ENCODE measurements at places on chromosomes 2 and 18.

- H3K27me3 ChIP-seq, result peaks cover 47% of the 10 kb centered on the region
- H3K4me3 ChIP-seq, result no peak overlapping the region
- peaks cover 2% of the 10 kb centered on the region for H3K36me3 ChIP-seq
- peaks cover 18% of the 10 kb centered on the region for H3K4me1 ChIP-seq
These were observed 5.4 kb downstream of the POU3F3 start for GRCh38 chr2:104859291-104859765.

- no peak for DNase-seq
- no peak overlapping the region for H3K4me3 ChIP-seq
- no peaks in the 10 kb centered on the region for H3K36me3 ChIP-seq
- no peaks in the 10 kb centered on the region for H3K4me1 ChIP-seq
These were observed 19.6 kb upstream of the REL start for GRCh38 chr2:60861736-60862135.

- no peak overlapping the region for H3K27ac ChIP-seq
- peaks cover 16% of the 10 kb centered on the region for H3K27me3 ChIP-seq
- peaks cover 21% of the 10 kb centered on the region for H3K4me1 ChIP-seq
- DNase-seq, result no peak
- no peaks in the 10 kb centered on the region for H3K36me3 ChIP-seq
These were observed 4.8 kb downstream of the AMER3 start for GRCh38 chr2:130759906-130760753.

- H3K4me3 ChIP-seq, result no peak overlapping the region
- H3K36me3 ChIP-seq, result no peaks in the 10 kb centered on the region
- H3K27ac ChIP-seq, result no peak overlapping the region
- peaks cover 18% of the 10 kb centered on the region for H3K4me1 ChIP-seq
These were observed 564.7 kb upstream of the PIK3C3 start for GRCh38 chr18:41390309-41390708.

DNA sequence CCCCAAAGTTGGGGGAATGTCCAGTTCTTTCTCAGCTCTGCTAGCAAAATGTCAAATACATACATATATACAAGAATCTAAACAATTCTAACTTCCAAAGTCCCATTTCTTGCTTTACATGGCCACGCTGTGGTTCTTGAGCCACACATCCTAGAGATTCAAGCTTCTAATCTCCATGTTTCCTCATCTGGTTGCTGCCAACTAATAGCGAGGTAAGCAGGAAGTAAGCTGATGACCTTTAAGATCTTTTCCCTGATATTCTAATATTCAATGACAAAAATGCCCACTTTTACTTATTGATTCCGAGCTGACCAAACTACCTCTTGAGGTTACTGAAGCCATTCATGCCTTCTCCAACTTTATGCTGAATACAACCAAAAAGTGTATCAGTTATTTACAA, 3.3 kb downstream of the VPS54 start:
- H3K36me3 ChIP-seq, result no peaks in the 10 kb centered on the region
- H3K4me3 ChIP-seq, result peak overlapping the region; percentile 48
- no peak overlapping the region for H3K27ac ChIP-seq
- DNase-seq, result no peak
- peaks cover 7% of the 10 kb centered on the region for H3K27me3 ChIP-seq

GRCh38 chr2:223720367-223720766, 117.0 kb downstream of the AP1S3 start:
- no peak for DNase-seq
- peaks cover 8% of the 10 kb centered on the region for H3K4me1 ChIP-seq
- no peak overlapping the region for H3K4me3 ChIP-seq
- no peak overlapping the region for H3K27ac ChIP-seq

DNA sequence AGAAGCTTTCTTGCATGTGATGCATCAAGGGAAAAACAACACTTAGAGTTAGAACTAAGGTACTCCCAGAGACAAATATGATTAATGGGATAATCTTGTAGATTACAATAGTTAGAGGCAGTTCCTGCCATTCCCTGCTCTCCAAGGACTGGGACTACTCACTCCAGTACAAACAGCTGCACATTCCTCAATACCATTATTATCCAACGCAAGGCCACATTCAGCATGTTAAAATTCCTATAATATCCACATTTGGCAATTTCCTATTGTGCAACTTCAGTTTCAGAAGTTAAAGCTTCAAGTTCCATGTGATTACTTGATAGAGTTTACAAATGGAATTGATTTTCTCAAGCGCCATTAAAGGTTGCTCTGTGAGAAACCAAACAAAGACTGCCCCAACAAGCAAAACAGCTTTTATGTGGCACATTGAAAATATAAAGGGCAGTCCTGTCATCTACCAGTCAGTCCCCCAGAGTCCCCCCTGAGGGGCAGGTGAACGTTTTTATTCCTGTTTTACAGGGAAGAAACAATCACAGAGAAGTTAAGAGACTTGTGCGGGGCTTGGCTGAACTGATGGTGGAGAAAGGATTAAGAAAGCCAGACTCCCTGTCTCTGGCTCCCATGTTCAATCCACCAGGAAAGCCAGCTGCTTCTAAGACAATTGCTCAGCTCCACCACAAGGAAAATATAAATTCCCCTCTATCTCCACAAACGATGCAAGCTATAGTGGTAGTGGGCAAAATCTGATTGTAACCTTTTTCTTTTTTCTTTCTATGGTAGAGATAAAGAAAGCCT, 72.6 kb downstream of the TXNL1 start:
- no peak overlapping the region for H3K27ac ChIP-seq
- no peak overlapping the region for H3K4me3 ChIP-seq
- no peaks in the 10 kb centered on the region for H3K27me3 ChIP-seq
- DNase-seq, result no peak
- H3K4me1 ChIP-seq, result peaks cover 11% of the 10 kb centered on the region

GRCh38 chr18:5508821-5509220, 35.0 kb downstream of the EPB41L3 start:
- peaks cover 71% of the 10 kb centered on the region for H3K4me1 ChIP-seq
- H3K27me3 ChIP-seq, result peaks cover 14% of the 10 kb centered on the region
- H3K4me3 ChIP-seq, result peak overlapping the region; percentile 5
- H3K36me3 ChIP-seq, result no peaks in the 10 kb centered on the region
- no peak for DNase-seq
